ENCODE measurements at places on chromosomes 2 and 18. TPM values are rescaled to one million over a fixed set of nuclear protein-coding genes. Genes with fewer than 3 reads are reported as not detected.
A peak's percentile ranks its signal among the peaks of the same experiment; 100 is the strongest.

DNA sequence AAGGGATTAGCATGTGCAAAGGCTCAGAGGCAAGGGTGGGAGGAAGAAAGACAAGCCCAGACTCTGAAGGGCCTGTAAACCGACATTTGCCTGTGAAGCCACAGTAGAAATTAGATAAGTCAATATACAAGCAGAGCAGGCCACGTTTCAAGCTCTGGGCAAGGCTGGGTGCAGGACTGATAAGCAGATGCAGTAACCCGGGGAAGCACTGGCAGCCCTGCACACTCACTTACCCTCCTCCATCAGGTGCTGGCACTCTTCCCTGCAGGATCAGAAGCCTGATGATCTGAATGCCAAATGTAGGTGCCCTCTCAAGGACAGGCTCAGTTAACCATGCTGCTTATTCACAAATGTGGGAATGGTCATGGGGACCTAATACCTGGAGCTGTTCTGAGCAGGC is 46.3 kb upstream of the RAB12 start:
- no peak for DNase-seq

The SMC6 gene
- total RNA-seq = 33.6 TPM

DNA sequence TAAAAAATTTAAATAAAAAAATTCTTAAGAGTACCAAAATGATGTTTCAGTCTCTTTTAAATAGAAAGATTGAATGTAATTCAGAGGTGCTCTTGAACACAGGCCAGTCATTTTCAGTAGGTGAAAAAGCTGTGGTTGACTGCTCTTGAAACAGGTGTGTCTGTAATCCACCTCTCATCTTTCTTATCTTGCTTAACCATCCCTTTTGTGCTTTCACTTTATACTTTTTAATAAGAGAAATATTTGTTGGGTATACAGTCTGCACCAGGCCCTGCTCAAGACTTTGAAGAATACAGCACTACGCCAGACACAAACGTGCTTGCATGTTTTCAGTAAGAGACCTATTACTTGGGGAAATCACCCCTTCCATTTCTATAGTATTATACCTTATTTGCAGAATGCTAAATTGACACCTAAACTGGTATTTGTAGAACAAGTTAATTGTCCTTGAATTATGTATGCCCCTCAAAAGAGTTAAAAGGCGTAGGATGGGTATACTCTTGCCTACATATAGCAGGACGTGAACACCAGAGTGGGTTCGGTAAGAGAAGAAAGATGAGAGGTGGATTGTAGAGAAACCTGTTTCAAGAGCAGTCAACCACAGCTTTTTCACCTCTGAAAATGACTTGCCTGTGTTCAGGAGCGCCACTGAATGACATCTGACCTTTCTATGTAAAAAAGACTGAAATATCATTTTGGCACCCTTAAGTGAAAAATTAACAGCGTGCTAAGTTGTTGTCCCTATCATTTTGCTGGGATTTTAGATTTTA is 4.0 kb upstream of the RTN4 start:
- no peak for DNase-seq

GRCh38 chr2:120561379-120562035 is 174.2 kb upstream of the GLI2 start:
- no peak for DNase-seq

DNA sequence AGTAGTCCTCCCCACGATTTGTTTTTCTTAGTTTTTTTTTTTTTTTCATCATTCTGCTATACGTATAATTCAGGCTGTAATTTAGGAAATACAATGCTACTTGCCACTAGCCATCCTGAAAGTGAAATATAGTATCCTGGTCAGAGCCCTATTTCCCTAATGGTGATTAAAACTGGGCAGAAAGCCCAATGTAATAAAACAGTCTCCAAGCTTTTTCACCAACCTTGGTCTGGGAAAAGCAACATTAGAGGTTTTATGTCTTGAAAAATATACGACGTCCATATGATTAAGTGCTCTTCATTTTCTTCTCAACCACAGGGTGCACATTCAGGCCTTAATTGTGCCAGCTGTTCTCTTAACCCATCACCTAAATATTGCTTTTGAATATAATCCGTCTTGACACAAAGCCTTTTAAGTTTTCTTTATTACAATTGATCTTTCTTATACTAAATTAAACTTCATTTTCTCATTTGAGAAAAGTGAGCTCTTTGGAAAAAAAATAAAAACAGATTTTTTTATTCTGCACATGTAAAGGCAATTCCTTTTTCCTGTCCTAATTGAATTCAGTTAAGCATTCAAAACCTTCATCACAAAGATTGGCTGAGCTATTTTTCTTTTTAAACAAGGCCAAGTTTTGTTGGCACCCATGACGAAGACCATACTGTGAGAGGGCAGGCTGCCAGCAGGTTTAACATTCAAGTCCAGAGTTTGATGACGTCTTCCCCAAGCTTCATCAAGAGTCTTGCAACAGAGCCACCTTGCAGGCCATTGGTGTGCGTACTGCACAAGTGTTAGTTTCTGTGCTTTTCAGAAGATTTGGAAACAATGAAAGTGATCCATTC is 52.7 kb downstream of the MAP2 start:
- no peak for DNase-seq

The MERTK gene
- total RNA-seq = 15.7 TPM

DNA sequence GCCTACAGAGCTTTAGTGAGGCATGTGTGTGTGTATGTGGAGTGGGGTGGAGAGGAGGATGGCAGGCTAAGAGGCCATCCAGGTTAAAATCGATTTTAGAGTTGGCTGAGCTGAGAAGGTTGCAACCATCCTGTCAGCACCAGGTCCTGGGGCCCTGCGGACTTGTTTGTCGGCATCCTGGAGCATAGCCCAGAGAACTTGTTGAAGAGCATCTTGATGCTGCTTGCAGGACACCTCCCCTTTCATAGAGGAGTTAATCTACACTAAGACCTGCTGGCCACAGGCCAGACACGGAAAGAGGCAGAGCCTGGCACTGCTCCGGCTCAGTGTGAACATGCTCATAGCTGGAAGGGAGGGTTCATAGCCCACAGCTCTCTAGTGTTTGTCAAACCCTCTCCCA is 72.1 kb upstream of the RGPD5 start:
- peak; percentile 58 for DNase-seq

DNA sequence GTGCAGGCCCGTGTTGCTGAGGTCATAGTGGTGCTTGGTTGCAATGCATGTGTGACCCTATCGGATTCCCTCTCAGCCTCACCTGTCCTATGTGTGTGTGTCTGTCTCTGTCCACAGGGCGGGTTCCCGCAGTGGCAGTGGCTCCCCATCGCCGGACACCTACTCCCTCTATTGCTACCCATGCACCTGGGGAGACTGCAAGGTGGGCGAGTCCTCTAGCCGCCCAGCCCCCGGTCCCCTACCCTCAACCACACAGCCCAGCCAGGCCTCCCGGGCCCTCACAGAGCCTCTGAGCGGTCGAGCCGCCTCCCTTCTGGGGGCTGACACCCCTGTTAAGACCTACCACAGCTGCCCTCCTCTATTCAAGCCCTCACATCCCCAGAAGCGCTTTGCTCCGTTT is 14.2 kb downstream of the GAREM2 start:
- no peak for DNase-seq

GRCh38 chr18:57804557-57804956 is 1.4 kb upstream of the ATP8B1 start:
- DNase-seq = no peak

The SERPINE2 gene
- total RNA-seq = 52.3 TPM

The ALPG gene
- total RNA-seq = not detected

The INHA gene
- 0.74 TPM for total RNA-seq

GRCh38 chr2:2324565-2325101 is 6.4 kb downstream of the MYT1L start:
- no peak for DNase-seq

All from vagina (tissue), 2 donors.